ENCODE measurements at places on chromosomes 7 and 10. TPM values are rescaled to one million over a fixed set of nuclear protein-coding genes. Genes with fewer than 3 reads are reported as not detected.

GRCh38 chr10:77512219-77512578 is 125.4 kb downstream of the KCNMA1 start:
- DNase-seq = no peak

The GCK gene
- total RNA-seq = 5.1 TPM

DNA sequence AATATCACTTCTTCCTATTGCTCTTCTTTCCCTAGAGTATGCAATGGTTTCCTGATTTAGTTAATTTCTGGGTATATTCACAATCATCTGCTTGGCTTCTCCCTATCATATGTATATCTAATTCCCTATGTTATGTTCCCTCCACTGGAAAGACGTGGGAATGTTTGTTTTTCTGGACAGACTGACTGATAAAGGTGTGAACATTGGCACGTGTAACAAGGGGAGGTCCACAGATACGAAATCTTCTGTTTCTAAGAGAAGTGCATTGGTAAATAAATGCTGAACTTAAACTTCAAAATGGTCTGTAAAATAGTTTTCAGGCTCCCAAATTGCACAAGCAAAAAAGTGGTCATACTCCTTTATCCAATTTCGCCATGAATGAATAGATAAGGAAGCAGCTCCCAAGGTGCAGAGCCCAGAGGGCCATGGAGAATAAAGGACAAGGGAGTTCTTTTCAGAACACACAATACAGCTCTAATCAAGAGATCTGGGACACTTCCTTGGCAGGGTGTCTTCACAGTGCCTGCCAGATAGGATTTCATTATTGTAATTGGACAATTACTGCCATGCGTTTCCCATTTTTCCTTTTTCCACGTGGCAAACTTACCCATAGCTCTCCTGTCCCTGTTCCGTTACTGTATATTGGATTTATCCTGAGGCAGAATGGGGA is 141.9 kb downstream of the RNF133 start:
- no peak for DNase-seq

DNA sequence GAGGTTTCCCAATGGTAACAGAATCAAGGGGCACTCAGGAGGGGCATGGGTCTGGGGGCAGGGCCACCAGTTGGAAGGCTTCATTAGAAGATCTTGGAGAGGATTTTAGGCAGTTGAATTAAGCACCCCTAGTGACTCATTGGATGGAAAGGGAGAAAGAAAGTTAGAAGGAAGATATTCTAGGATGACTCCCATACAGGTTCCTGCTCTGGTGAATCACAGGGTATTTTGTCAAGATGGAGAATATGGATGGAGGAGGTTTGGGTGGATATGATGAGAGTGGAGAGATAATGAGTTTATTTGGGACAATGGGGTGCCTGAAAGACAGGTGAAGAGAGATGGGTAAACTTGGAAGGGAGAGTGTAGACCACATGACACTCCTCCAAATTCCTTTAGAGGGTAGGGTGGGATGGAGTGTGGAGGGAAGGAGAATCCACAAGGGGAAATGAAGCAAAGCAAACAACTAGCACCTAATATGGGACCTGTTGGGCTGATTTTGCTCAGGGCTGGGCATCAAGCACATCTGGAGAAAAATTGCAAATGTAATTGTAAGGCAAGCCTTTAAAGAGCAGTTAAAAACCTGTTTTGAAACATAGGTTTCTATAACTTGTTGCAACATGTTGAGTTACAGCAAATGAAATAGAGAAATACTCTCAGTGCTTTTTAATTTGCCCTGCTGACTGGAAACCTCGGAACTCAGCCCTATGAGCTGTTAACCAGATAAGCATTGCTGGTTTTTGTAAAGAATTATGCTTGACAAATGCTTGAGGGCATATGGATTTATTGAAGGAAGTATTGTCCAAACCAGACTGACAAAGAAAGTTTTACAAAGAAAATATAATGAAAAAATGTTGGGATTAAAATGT is 2.9 kb upstream of the ENTPD7 start:
- no peak for DNase-seq

Measured in occipital lobe (tissue), 3 donors.